ENCODE measurements at places on chromosomes 11 and 22.

- no peak for DNase-seq
Measured at GRCh38 chr11:102560555-102561011, 30.0 kb upstream of the MMP7 start.

DNA sequence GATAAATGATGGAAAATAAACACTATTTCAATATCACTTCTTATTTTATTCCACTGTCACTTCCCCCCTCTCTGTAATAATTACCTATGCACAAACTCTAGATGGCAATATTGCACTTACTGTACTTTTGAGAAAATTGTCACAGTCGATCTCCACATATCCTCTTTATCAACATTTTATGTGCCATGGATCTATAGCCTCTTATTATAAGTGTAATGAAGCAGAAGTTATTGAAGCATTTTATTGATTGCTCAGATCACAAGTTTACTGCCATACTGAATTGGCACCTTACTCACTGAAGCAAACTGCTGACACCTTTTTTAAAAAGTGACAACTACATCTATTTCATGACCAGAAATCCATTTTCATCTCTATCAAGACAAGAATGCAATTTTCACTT is 133.4 kb downstream of the DCDC1 start:
- DNase-seq: no peak

DNA sequence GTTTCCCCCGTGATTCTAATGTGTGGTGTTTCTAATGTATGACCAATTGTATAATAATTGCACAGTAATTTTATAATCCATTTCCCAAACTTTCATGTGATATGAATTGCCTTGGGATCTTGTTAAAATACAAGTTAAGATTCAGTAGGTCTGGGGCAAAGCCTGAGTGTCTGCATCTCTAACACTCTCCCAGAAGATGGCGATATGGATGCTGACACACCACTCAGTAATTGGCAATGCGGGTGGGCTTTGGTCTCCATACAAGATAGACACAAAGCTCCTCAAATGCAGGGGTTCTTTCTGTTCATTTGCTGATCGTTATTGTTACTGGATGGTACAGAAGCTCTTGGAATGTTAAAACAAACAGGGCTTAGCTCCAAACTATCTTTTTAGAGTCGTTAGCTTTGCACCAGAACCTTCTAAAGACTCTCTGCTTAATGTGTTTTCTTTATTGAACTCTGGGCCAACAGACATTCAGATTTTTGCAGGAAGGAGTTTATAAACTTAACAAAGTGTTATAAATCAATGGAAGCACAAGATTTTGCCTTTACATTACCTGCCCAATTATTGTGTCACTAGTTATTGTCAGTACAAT is 45.4 kb upstream of the ANO3 start:
- DNase-seq: no peak

- no peak for DNase-seq
Measured at GRCh38 chr22:19707347-19708290, 6.7 kb upstream of the SEPTIN5 start.

- no peak for DNase-seq
Measured at GRCh38 chr11:45157247-45158209, 11.1 kb downstream of the PRDM11 start.
